ENCODE measurements at places on chromosomes 4 and X.

- no peak for DNase-seq
Measured at GRCh38 chr4:70902577-70903290, 565 bp downstream of the MOB1B start.

GRCh38 chr4:1199556-1200331 is 27.4 kb upstream of the SPON2 start:
- DNase-seq: no peak

- no peak for DNase-seq
Measured at GRCh38 chr4:84733343-84734033, 150.6 kb downstream of the CDS1 start.

DNA sequence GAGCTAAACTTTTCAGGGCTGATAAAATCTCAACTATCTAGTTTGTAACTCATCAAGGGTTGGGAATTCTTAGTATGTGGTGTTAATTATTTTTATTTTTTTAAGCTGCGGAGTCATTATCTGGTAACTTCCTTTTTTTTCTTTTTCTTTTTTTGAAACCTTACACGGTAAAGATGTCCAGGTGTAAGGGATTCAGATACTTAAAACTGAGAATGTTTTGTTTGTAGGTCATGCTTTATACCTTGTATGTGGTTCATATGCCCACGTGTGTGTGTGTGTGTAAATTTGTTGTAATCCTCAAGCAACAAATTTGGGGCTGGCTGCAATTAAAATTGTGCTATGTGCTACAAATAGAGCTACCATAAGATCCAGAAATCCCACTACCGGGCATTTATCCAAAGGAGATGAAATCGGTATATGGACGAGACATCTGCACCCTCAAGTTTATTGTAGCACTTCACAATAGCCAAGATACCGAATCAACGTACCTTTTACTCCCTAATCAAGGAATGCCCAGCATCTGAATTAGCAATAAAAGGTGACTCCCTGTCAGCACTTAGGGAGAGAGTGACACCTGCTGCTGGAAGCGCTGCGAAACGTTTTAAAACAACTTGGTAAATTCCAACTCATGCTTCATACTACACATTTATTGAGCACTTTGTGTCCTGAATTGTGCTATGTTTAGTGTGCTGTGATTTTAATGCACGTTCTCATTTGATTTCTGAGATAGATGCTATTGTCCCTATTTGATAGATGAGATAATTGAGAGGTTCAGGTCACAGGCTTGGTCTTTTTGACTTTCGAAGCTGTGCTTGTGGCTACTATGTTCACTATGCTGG is 16.1 kb downstream of the MSMO1 start:
- no peak for DNase-seq

DNA sequence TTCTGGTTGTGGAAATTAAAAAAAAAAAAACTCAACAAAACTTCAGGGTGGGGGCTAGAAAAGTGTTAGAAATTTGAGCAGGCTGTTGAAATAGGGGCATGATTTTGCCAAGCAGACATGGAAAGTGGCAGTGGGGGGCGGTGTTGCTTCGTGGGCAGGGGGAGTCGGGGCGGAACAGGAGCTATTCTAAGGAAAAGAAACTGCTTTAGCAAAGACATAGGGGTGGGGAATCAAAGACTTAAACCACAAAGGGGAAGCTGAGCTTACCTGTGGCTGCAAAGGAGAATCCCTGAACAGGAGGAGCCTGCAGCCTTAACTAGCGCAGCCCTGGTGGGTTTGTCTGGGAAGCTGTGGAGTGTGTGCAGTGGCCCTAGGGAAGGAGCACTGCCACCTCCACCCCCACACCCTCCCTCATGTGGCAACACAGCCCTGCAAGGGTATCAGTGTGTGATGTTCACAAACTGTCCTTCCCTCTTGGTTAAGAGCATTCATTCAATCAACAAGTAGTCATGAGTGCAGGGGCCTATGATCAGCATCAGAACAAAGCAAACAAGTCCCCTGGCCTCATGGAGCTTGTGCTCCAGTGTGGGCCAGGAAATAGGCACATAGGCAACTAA is 20.5 kb downstream of the SEL1L3 start:
- DNase-seq: no peak

DNA sequence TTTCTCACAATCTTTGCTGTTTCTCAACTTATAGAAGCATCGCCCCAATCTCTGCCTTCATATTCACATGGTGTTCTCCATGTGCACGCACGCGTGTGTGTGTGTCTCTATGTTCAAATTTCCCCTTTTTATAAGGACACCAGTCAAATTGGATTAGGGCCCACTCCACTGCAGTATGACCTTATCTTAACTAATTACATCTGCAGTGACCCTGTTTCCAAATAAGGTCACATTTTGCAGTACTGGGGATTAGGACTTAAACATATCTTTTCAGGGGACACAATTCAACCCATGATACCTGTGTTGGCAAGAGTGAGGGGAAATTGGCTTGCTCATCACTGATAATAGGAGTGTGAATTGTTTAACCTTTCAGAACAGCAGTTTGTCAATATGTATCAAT is 66.5 kb upstream of the MAGEA10 start:
- DNase-seq: no peak

- DNase-seq: no peak
Measured at GRCh38 chr4:46016306-46016705, 107.5 kb downstream of the GABRG1 start.

DNA sequence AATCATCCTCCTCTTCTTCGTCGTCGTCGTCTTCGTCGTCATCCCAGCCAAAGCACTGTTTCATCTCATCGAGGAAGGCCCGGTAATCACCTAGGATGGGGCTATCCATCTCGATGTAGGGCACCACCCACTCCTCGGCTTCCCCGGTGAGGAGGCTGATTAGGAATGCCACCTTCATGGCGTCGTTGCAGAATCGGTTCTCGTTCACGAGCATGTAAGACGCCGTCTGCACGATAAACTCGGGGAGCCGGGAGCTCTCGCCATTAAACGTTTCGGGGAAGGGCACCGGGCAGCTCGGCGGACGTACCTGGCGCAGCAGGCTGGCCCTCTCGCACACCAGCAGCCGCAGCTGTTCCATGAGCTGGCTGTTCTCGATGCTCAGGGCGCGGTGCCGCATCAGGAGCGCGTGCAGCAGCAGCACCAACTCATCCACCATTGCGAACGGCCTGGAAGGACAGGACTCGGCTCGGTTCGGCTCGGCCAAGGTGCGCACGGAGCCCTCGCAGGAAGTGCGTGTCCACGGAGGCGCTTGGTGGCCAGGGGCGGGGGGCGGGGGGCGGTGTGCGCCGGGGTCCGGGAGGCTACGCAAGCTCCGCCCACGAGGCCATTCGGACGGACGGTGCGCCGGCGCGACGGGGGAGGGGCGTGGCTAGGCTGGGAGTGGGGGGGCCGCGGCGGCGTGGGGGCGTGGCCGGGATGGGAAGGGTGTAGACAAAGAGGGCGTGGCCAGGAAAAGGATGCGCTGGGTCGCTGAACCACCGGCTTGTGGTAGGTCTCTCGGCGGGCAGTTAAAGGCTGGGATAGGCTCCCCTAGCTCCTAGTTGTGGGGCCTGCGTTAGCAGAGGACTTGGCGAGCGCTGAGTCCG is at the start of gene LDOC1:
LDOC1 (minus strand) TSS at position 544 of the 866 bp plus-strand sequence; CDS start at position 436, 108 bp downstream.
- DNase-seq: peak; percentile 82

DNA sequence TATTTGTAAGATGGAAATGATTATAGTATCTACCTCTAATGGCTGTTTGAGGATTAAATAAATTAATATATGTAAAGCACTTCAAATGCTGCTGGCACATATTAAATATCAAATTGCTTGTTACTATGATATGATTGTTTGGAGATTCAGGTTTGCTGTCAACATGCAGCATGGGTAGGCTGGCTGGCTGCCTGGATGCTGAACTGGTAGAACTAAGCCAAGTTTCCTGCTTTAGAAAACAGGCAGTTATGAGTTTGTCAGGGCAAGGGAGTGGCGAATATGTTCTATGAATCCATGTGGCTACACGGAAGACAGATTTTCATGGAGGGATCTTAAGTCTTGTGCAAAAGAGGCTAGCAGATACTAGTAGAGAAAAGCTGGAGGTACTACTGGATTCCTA is 239.6 kb downstream of the GBA3 start:
- DNase-seq: no peak

- no peak for DNase-seq
Measured at GRCh38 chrX:97401154-97401553, 517.4 kb downstream of the RPA4 start.

- no peak for DNase-seq
Measured at GRCh38 chr4:177236886-177237285, 72.8 kb upstream of the NEIL3 start.

DNA sequence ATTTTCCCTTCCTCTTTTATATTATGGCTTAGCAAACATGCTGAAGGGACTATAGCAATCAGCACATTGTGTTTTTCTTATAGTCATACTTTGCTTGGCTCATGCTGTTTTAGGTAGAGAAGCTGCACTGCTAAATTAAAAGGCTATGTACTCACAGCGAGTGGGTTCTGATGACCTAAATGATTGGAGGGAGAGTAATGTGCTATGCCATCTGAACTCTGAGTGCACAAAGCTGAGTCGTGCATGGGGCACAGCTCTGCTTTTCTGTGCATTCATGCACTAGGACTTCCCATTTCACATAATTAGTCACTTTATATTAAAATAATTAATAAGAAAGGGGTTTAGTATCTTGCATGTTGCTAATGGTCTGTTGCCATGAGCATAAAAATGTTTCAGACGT is 132.7 kb upstream of the ADGRL3 start:
- no peak for DNase-seq

DNA sequence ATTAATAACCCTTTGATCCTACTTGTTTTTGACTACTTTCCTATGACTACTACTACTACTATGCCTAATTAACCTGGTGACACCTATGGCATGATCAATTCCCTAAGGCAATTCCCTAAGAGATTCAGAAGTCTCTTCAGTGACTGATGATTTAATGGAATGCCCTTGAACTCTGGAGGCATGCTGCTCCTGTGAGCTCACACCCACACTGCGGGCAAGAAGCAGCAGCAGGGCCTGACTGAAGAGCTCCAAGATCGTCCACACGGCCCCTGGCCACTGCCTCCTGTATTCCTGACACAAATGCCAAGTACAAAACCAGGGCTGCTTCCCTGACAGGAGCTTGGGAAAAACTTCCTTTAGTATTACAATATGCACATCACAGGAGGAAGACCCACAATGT is 74.2 kb upstream of the STS start:
- no peak for DNase-seq

DNA sequence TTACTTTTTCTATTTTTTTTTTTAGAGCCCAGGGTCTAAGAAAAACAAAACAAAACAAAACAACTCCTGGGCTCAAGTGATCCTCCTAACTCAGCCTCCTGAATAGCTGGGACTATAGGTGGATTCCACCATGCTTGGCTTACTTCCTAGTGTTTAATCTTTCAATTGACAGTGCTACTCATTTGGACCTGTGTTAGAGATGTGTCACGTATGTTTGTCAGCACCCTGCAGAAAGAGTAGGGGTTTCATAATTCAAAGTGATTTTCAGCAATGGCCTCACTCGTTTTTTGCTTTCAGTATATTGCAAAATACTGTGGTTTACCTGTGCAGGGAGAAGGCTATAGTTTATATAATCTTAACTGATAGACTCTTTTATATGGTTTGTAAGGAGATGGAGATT is 71.6 kb upstream of the TEX13D start:
- no peak for DNase-seq

- no peak for DNase-seq
Measured at GRCh38 chrX:79466636-79467035, 99.5 kb upstream of the ITM2A start.

- DNase-seq: no peak
Measured at GRCh38 chrX:130028196-130028595, 45.8 kb downstream of the BCORL1 start.

DNA sequence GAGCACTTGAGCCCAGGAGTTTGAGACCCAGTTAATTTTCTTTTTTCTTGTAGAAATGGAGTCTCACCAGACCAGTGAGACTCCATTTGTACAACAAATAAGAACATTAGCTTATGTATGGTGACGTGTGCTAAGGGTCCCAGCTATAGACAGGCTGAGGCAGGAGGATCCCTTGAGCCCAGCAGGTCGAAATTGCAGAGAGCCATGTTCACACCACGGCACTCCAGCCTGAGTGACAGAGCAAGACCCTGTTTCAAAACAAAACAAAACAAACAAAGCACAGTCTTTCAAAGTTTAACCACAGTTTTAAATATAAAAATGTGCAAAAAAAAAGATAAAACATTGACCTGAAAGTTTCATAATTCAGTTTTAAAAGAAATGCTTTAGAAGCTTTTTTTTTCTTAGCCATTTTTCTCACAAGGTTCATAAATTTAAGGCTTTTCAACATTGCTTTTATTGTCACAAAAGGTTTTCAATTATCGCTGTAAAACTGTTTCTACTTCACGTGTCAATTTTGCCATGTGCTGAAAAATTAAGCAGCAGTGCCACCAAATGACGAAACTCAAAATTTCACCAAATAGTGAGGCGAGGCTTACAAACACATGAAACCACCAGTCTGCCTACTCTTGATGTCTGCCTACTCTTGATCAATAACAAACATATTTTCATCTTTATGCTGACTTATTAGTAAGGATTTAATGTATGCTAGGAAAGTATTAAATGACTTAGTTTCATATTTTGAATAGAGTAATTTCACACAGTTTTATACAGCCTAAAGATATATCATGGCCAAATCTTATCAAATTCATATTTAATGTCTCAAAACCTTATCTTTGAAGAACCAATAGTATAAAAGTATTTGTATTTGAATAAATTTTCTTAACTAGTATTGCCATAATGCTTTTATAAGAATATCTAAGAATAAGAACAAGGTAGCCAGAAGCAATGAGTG is 126.3 kb downstream of the NEK1 start:
- DNase-seq: peak; percentile 4

- no peak for DNase-seq
Measured at GRCh38 chr4:90160044-90160443, 32.9 kb downstream of the CCSER1 start.

- no peak for DNase-seq
Measured at GRCh38 chrX:41616935-41617334, 71.8 kb upstream of the GPR34 start.

GRCh38 chrX:147498796-147499195 is 412.9 kb upstream of the FMR1 start:
- no peak for DNase-seq

DNA sequence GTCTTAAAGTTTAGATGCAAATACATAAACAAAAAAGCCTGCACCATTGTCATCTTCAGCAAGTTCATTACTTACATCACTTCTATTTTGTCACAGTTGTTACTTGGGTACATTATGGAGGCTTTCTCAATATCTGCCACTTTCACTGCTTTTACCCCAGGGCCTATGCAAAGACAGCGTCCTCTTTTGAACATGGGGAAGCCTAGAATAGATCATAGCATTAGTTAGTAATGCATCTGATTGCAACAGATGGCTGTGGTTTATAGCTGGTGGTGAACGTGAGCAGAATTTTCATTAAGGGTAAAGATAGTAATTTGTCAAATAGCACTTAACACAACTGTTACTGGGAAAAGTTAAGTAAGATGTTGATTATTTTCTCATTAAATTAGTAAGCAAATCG is 729 bp downstream of the CXCL11 start:
- DNase-seq: no peak

Data from SW 1271 (cell line).